ELF-1 (cell line): ENCODE measurements at places on chromosomes 11 and 22.

DNA sequence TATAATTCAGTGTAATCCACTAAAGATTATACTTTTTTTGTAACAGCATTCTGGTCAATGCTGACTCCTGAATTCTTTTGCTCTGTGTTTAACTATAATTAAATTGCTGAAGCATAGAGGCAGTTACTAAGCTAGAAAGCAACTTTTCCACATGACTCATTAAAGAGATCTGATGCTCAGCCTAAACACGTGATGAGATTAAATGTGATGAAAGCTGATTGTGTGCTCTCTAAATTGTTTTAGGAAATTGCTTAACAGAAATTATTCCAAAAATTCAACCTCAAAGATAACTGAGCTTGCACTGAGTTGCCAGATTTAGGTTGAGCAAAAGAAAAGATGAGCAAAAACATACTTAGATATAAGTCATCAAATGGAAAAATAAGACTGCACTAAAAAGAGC, 1033.6 kb downstream of the FAM181B start:
- DNase-seq = no peak

- DNase-seq = no peak
Observed at GRCh38 chr22:49210606-49211005, 617.1 kb downstream of the BRD1 start.

DNA sequence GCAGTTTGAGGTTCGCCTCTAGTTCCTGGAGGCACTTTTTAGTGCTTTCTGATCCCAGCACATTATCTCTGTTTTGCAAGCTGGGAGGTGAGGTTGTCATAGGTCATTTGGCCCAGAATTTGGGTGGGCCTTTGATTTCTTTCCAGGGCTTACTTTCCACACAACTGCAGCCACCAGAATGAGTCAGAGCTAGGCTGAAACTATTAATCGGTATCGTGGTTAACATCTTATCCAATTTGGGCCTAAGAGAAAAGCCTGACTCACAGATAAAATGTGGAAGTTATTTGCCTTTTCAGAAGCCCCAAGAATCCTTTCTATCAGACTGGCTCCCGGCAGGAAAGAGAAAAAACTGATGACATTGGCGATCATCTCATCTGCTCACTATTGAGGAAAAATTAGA, 166.4 kb downstream of the KIRREL3 start:
- no peak for DNase-seq

DNA sequence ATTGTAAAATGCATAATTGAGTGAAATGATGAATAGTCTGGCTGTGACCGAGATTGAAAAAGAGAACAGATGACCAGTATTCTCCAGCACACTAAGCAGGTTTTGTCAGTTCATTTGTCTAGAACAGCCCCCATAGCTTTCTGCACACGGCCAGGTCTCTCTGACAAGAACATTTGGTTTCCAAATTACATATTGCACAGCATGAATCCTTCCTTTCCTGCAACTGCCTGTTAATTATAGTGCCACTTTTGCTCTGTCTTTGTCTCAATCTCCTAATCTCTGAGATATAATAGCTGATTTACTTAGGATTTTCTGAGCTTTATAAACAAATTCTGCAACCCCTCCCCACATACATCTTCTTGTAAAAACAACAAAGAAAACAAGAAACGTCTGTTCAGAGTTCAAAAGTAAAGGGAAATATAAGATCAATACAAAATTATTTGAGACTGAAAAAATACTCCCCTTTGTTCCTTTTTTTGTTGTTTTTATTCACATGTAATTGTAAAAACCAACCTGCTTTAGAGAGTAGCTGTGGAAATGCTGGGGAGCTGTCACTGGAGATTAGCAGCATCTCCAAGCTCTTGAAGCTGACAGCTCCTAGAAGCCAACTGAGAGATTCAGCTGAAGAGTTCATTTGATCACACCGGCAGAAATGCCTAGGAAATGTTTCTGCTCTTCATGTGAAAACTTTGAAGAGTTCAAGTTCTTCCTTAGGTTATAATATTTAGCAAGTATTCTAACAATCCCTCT, 998.1 kb downstream of the DLG2 start:
- DNase-seq = no peak

GRCh38 chr22:37940698-37941376, 12.6 kb downstream of the C22orf23 start:
- DNase-seq = no peak

GRCh38 chr22:20253161-20253560, 15.0 kb downstream of the RTN4R start:
- no peak for DNase-seq

GRCh38 chr11:87324817-87325489, 287.2 kb downstream of the TMEM135 start:
- no peak for DNase-seq

- DNase-seq = peak; percentile 33
Observed at GRCh38 chr11:69153661-69154060, 2.1 kb upstream of the SMIM38 start.

DNA sequence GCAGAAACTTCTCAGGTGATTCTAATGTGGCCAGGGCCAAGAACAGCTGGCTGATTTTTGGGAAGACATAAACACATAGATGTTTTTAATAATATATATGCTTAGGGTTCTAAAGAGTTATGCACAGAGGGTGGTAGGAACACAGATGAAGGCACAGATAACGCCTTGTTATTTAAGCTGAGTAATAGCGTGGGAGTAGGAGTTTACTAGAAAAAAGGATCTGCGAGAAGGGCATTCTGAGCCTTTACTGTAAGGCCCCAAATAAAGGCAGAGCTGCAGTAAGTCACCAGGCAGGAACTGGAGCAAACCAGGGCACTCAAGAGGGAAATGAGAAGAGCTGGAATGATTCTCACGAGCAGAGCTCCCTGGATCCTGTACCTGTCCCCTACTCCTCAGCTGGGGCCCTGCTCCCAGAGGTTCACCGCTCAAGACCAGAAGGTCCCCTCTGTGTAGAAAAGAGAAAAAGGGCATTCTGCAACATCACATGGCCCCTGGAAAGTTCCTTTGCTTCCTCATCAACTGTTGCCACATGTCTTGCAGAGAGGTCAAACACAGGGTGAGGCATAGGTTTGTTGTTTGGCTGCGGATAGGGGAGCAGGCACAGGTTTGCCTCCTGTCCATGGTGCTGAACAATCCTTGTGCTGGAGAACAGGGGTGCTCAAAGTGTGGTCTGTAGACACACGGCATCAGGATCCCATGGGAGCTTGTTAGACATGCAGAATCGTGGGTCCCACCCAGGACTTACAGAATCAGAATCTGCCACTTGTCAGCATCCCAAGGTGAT, 125.7 kb downstream of the TENM4 start:
- DNase-seq = peak; percentile 61

- DNase-seq = no peak
Observed at GRCh38 chr11:130124096-130124495, 35.5 kb upstream of the ST14 start.

GRCh38 chr11:118658429-118659313, 20.8 kb downstream of the TREH start:
- peak; percentile 52 for DNase-seq
